ENCODE measurements at places on chromosomes 7 and 10.

DNA sequence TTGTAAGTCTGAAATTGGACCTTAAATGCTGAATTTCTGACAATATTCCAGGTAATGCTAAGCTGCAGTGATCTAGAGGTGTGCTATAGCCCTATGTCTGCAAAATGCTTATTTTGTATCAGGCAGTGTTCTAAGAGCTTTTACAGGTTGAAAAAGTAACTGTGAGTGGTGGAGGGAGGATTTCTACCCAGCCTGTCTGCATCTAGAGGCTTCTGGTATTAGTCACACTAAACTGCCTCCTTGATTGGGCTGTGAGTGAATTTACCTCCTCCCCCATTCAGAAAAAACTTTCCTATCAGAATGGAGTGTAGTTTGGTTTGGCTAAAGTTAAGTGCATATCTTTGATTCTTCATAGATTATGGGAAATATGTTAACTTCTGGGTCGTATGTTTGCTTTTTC is 56.8 kb downstream of the BBS9 start:
- DNase-seq = no peak

DNA sequence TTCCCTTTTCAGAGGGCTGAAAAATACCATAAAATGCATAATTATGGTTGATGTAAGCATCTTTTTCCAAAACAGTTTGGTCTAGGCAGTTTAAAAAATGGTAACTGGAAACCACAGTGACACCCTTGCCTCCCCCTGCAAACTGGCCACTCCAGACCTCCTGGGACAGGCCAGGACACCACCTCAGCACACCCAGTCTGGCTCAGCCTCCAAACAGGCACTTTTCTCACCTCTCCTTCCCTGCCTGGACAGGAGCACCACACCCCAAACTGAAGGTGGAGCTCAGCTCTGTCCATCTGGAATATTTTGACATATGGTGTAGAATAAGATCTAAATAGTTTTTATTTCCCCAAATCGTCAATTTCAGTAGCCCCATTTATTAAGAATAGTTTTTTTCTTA is 78.5 kb downstream of the CDK14 start:
- DNase-seq = no peak

DNA sequence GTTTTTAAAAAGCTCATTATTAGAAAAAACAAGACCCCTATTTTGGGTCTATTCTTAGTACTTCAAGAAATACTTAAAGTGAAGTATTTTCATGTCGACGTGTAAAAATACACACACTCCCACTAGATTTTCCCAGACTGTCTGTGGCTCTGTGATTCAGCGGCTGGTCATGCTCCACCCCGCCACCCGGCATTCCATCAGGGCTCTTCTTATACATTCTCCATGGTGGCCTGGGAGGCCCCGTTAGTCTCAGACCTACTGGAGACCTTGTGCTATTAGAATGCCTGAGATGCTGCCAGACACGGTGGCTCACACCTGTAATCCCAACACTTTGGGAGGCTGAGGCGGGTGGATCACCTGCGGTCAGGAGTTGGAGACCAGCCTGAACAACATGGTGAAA is 13.1 kb downstream of the TECPR1 start:
- no peak for DNase-seq

DNA sequence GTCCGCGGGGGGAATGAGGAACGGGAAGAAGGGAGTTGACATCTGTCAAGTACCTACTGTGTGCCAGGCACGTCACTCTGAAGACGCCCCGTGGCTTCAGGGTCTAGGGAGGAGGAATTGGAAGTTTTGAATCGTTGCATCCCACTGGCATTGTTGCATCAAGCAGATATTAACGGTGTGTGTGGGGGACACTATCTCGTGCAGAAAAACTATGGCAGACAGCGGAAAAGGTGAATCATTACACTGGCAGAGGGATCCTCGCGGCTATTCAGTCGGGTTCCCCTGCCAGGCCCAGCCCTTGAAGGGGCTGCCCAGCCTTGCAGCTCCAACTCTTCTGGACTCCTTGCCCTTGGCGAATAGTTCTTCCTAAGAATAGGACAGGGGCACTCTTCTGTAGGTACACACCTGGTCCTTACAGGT is 1.0 kb upstream of the KIAA1549 start:
- no peak for DNase-seq

- no peak for DNase-seq
Measured at GRCh38 chr10:114271779-114272167, 32.7 kb downstream of the VWA2 start.
